Neural crest cell (in vitro differentiated cells): ENCODE measurements at places on chromosomes 7 and 10. TPM values are rescaled to one million over a fixed set of nuclear protein-coding genes. Genes with fewer than 3 reads are reported as not detected.
A peak's percentile ranks its signal among the peaks of the same experiment; 100 is the strongest.

The ENKUR gene
- 1.7 and 2.0 TPM in 2 replicates for total RNA-seq

The CDH23 gene
- total RNA-seq: 2.0 and 2.6 TPM in 2 replicates

The HTR7 gene
- total RNA-seq: 0.09 TPM in 1 of 2 replicates, not detected in the other

The SLC13A4 gene
- total RNA-seq: 0.27 and 0.68 TPM in 2 replicates

The C10orf62 gene
- not detected in 2 replicates for total RNA-seq

The LRRD1 gene
- total RNA-seq: 0.57 and 0.58 TPM in 2 replicates

The PRLHR gene
- not detected in 2 replicates for total RNA-seq

- H3K27ac ChIP-seq: no peak overlapping the region
- H3K27me3 ChIP-seq: peaks cover 4% of the 10 kb centered on the region
- peaks cover 4% of the 10 kb centered on the region for H3K36me3 ChIP-seq
- no peak overlapping the region for H3K4me3 ChIP-seq
- no peaks in the 10 kb centered on the region for H3K4me1 ChIP-seq
- no peak for DNase-seq
These were observed 59.9 kb downstream of the CH25H start for GRCh38 chr10:89147256-89147655.

DNA sequence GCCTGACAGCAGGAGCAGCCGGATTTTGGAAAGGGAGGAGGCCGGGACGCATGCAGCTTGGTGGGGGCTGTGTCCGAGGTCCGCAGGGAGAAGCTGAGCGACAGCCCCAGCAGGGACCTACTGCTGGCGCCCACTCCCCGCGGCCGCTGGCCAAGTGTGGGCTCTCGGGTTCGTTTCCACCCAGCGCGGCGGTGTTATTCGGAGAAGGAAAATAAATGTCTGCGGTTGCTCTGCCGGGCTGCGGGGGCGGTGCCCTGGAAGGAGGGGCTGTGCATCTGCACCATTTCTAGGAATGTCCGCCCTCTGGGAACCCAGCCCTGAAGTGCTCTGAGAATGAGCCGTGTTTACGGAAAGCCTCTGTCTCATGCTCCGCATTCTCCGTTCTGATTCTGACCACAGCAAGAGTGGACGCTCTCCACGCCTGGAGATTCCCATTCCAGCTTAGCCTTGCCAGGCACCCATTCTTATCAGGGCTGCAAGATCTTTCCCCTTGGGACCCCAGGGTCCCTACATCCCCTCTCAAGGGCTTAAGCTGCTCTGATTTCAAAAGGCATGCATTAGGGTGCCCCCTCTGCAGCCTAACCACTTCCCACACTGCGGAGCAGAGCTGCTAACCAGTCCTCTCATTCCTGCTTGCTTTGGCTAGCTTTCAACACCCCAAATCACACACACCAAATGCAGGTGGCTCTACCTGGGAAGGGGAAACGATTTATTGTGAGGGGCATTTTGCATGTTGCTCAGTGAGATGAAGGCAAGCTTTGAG is 256.6 kb upstream of the GLI3 start:
- H3K4me3 ChIP-seq: peak overlapping the region; percentile 89
- H3K27me3 ChIP-seq: peaks cover 13% of the 10 kb centered on the region
- peak overlapping the region; percentile 35 for H3K27ac ChIP-seq

DNA sequence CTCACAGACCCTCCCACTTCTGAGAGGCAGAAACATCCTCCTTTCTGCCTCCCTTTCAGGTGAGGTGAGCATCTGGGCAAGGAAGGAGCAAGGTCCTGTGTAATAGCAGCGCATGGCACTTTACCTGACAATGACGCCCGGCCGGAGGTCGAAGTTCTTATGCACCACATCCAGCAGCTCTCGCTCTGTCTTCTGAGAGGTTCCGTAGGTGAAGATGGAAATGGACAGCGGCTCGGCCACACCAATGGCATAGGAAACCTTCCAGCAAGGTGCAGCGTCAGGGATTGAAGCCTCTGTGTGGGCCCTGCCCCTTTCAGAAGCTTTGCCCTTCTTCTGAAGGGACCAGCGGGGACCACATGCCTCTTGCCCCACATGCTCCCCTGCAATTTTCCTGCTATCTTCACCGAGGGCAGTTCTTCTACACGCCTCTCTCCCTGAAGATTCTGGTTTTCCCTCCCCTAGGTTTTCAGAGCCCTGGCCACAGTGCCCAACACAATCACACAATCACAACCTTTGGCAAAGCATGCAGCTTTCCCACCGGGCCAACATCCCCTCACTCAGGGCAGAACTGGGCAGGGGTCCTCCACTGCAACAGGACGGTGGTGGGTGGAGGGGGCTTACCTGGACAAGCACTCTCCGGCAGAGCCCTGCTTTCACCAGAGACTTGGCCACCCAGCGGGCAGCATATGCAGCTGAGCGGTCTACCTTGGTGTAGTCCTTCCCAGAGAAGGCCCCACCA is 14.9 kb downstream of the MAT1A start:
- H3K27me3 ChIP-seq: no peaks in the 10 kb centered on the region
- no peaks in the 10 kb centered on the region for H3K4me1 ChIP-seq
- DNase-seq: no peak
- no peak overlapping the region for H3K4me3 ChIP-seq

- no peak for DNase-seq
- H3K27ac ChIP-seq: no peak overlapping the region
- no peaks in the 10 kb centered on the region for H3K36me3 ChIP-seq
- H3K4me1 ChIP-seq: no peaks in the 10 kb centered on the region
- H3K27me3 ChIP-seq: no peaks in the 10 kb centered on the region
These were observed 119.5 kb downstream of the CFAP58 start for GRCh38 chr10:104472957-104473745.

DNA sequence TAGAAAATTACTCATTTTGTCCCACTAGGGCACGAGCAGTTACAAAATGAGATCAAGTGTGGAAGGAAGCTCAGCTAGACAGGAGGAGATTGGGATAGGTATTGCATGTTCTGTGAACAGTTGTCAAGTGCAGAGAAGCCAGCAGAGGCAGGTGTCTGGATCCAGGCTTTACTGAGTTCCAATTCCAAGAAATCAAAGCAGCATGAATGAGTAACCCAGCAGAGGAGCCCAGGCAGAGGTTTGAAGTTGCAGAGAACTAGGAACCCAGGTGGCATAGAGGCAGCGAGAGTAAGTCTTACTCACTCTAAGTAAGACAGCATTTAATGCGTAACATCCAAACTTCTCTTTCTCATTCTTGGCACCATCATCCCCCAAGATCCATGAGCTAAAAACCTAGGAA is 11.8 kb downstream of the MRC1 start:
- no peak overlapping the region for H3K4me3 ChIP-seq
- no peaks in the 10 kb centered on the region for H3K4me1 ChIP-seq
- no peak overlapping the region for H3K27ac ChIP-seq
- no peaks in the 10 kb centered on the region for H3K36me3 ChIP-seq

- H3K27ac ChIP-seq: peak overlapping the region; percentile 92
- H3K4me1 ChIP-seq: peaks cover 28% of the 10 kb centered on the region
- peaks cover 4% of the 10 kb centered on the region for H3K36me3 ChIP-seq
- DNase-seq: no peak
- H3K4me3 ChIP-seq: no peak overlapping the region
- H3K27me3 ChIP-seq: peaks cover 5% of the 10 kb centered on the region
These were observed 317.1 kb upstream of the NPVF start for GRCh38 chr7:25545124-25546008.

- DNase-seq: no peak
- H3K36me3 ChIP-seq: no peaks in the 10 kb centered on the region
- H3K4me1 ChIP-seq: no peaks in the 10 kb centered on the region
- no peaks in the 10 kb centered on the region for H3K27me3 ChIP-seq
These were observed 247.3 kb downstream of the ETV1 start for GRCh38 chr7:13742126-13742525.

DNA sequence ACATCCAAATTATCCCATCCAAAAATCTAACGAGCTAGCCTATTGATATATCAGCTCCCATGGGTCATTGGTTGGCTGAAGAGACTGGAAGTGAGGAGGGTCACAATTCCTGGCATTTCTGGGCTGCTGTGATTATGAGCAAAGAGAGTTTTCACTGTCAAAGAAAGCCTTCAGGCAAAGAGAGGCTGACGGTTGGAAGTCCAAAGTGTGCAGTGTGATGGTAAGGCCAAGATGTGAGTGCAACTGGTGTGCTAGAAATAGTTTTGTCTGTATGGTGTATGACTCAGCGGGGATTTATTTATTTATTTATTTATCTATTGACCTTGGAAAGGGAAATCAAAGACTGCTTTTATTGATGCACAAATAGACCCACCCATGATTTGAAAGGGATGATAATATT is 75.0 kb downstream of the AASS start:
- peaks cover 15% of the 10 kb centered on the region for H3K36me3 ChIP-seq
- DNase-seq: no peak
- no peaks in the 10 kb centered on the region for H3K27me3 ChIP-seq

DNA sequence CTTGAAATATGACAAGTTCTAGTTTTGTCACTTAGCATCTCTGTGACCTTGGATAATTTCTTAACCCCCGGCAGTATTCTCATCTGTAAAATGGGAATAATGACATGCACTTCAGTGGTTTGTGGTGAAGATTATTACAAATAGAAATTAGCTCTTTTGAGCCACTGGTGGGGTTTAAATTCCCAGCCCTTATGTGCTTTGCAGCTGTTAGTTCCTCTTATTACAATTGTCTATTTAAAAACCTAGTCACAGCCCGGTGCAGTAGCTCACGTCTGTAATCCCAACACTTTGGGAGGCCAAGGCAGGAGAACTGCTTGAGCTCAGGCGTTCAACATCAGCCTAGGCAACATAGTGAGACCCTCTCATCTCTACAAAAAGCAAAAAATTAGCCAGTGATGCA is 30.1 kb downstream of the CAV1 start:
- H3K4me3 ChIP-seq: no peak overlapping the region
- no peaks in the 10 kb centered on the region for H3K27me3 ChIP-seq
- H3K27ac ChIP-seq: no peak overlapping the region
- H3K4me1 ChIP-seq: peaks cover 6% of the 10 kb centered on the region
- H3K36me3 ChIP-seq: no peaks in the 10 kb centered on the region
- DNase-seq: no peak

- no peak for DNase-seq
- H3K36me3 ChIP-seq: peaks cover 3% of the 10 kb centered on the region
- H3K4me3 ChIP-seq: no peak overlapping the region
- no peak overlapping the region for H3K27ac ChIP-seq
- no peaks in the 10 kb centered on the region for H3K27me3 ChIP-seq
- H3K4me1 ChIP-seq: peaks cover 30% of the 10 kb centered on the region
These were observed 16.8 kb upstream of the CRYGN start for GRCh38 chr7:151456782-151457181.

DNA sequence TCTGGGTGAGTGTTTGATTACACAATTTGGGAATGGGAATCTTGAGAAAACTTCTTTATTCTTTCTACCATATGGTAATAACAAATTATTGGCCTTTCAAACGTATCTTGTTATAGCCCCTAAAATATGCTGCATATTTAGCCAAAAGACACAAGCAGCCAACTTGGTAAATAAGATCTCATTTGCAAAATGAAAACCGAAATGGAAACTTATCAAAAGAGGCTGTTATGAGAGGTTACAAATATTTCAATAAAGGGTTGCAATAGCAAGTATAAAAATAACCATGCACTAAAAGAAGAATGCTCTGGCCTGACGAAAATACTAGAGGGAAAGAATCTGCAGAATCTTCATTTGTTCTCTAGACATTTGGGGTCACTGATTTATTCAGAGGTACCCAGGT is 259.5 kb upstream of the LRRN3 start:
- H3K27ac ChIP-seq: no peak overlapping the region
- H3K36me3 ChIP-seq: no peaks in the 10 kb centered on the region
- DNase-seq: no peak
- no peaks in the 10 kb centered on the region for H3K27me3 ChIP-seq

DNA sequence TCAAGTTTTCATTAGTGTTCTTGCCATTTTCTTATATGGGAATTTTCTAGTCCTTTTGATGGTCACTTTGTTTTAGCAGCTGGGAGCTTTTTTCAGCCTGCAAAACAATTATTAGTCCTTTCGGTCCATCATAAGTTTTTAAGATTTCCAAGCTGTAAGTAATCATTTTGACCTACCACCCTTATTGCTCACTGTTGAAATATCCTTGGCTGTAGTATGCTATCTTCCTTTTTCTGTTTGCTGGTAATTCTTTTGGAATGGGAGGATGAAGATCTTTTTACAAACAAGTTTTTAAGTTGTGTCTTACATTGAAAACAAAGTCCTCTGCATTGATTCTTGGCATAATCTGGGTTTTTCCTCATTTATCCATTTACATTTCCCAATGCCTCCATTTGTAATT is 24.0 kb downstream of the BZW2 start:
- H3K4me3 ChIP-seq: no peak overlapping the region
- no peak for DNase-seq
- no peaks in the 10 kb centered on the region for H3K27me3 ChIP-seq
- peaks cover 35% of the 10 kb centered on the region for H3K36me3 ChIP-seq
- peaks cover 22% of the 10 kb centered on the region for H3K4me1 ChIP-seq

- H3K27me3 ChIP-seq: no peaks in the 10 kb centered on the region
- peaks cover 11% of the 10 kb centered on the region for H3K36me3 ChIP-seq
- no peak for DNase-seq
- no peak overlapping the region for H3K27ac ChIP-seq
These were observed 47.9 kb downstream of the GALNT11 start for GRCh38 chr7:152073352-152073751.
